ENCODE measurements at places on chromosomes 7 and 10. TPM values are rescaled to one million over a fixed set of nuclear protein-coding genes. Genes with fewer than 3 reads are reported as not detected.

DNA sequence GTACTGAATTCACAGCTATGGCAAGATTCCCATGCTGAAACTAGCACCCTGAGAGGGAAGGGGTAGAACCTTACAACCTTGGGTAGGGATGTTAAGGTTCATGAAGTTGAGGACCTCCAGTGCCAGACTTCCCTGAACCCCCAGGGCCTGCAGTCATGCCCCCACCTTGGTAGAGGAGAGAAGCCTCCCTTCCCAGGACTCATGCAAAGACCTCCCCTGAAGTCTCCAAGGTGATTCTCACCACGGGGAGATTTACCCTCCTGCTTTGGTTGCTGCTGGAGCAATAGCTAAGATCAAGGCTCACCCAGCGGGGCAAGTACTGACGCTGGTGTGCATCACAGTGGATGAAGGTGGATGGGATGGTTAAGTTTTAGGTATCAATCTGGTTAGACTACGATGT is 49.1 kb upstream of the PFKP start:
- no peak for DNase-seq

DNA sequence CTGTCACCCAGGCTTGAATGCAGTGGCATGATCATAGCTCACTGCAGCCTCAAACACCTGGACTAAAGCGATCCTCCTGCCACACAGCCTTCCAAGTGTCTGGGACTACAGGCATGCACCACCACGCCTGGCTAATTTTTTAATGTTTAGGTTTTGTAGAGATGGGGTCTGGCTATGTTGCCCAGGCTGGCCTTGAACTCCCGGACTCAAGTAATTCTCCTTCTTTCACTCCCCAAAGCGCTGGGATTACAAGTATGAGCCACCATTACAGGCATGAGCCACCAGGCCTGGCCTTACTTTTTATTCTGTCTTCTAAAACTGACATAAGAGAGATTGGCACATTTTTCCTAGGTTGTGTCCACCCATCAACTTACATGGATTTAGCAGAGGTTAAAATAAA is 33.3 kb downstream of the TACC2 start:
- no peak for DNase-seq

GRCh38 chr10:74118804-74119203 is 31.8 kb downstream of the AP3M1 start:
- peak; percentile 34 for DNase-seq

DNA sequence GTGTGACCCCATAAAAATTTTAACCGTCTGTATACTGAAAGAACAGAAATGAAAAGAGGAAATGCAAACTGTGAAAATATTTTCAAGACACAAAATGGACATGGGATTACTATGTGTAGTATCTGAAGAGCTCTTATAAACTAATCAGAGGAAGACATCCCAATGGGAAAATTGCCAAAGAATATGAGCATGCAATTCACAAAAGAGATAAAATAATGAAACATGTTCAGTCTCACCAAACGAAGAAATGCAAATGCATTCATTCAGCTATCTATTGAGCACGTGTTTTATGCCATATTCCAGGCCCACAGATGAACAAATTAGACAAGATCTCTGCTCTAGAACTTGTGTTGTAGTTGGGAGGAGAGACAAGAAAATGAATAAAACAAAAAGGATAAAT is 63.2 kb downstream of the NHLRC2 start:
- DNase-seq: no peak

- no peak for DNase-seq
Measured at GRCh38 chr7:158849768-158850544, 6.4 kb upstream of the DYNC2I1 start.

GRCh38 chr10:55263327-55263726 is 462.3 kb upstream of the PCDH15 start:
- no peak for DNase-seq

Gene NUPR2
- total RNA-seq: not detected

Gene CAPZA2
- 213 TPM for total RNA-seq

Gene LSM5
- total RNA-seq: 66.8 TPM
